Naive B cell (primary cell): ENCODE measurements at places on chromosomes 2 and 18. TPM values are rescaled to one million over a fixed set of nuclear protein-coding genes. Genes with fewer than 3 reads are reported as not detected.

DNA sequence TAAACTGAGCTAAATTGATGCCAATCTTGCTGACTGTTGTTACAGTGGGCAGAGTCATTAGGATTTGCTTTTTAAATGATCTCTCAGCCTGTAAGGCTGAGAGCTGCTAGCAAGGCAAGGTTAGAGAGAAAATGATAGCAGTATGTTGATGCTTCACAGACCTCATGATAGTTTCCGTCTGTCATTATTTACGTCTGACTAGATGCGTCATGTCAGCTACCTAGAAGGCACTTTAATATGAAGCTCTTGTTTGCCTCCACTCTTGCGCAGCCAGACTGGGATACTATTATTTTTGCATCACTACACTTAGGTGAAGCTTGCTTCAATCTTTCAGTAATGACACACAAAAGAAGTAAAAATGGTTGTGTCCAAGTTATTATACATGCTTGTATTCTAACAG, 313.8 kb downstream of the LNPK start:
- H3K27ac ChIP-seq: no peak overlapping the region
- H3K27me3 ChIP-seq: peaks cover 42% of the 10 kb centered on the region
- no peaks in the 10 kb centered on the region for H3K4me1 ChIP-seq
- no peak for DNase-seq

Gene PRSS56
- polyA plus RNA-seq: not detected

- H3K36me3 ChIP-seq: no peaks in the 10 kb centered on the region
- H3K27ac ChIP-seq: no peak overlapping the region
- DNase-seq: no peak
- H3K4me1 ChIP-seq: peaks cover 10% of the 10 kb centered on the region
- peaks cover 15% of the 10 kb centered on the region for H3K27me3 ChIP-seq
Measured at GRCh38 chr2:1739961-1740715, 4.2 kb downstream of the PXDN start.

Gene SCN9A
- polyA plus RNA-seq: not detected

- H3K4me1 ChIP-seq: no peaks in the 10 kb centered on the region
- peaks cover 5% of the 10 kb centered on the region for H3K36me3 ChIP-seq
- no peaks in the 10 kb centered on the region for H3K27me3 ChIP-seq
- H3K27ac ChIP-seq: no peak overlapping the region
- DNase-seq: no peak
- H3K4me3 ChIP-seq: no peak overlapping the region
Measured at GRCh38 chr2:201751566-201751965, 29.2 kb downstream of the ALS2 start.

GRCh38 chr2:10146366-10147005, 23.9 kb downstream of the RRM2 start:
- H3K4me1 ChIP-seq: no peaks in the 10 kb centered on the region
- no peaks in the 10 kb centered on the region for H3K36me3 ChIP-seq
- no peaks in the 10 kb centered on the region for H3K27me3 ChIP-seq
- H3K4me3 ChIP-seq: no peak overlapping the region
- no peak for DNase-seq
- H3K27ac ChIP-seq: no peak overlapping the region

Gene ECEL1
- not detected for polyA plus RNA-seq

- DNase-seq: no peak
- no peak overlapping the region for H3K4me3 ChIP-seq
- H3K36me3 ChIP-seq: no peaks in the 10 kb centered on the region
Measured at GRCh38 chr18:48170651-48171050, 238.5 kb downstream of the ZBTB7C start.

DNA sequence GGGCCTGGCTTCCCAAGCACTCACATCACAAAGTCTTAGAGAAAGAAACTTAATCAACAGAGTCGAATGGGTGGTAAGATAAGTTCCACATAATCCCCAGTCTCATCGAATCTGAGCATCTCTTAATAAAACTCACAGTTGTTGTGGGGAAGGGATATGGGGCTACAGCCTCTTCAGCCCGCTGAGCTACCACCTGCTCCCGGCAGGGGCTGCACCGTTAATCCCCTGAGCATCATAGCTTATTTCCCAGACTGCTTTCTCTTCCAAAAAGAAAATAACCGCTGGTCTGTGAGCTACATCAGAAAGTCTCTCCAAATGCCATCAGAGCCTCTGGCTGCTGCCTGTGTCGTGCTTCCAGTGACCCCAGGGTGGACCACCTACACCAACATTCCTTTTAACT, 139.4 kb upstream of the CELF4 start:
- no peak overlapping the region for H3K4me3 ChIP-seq
- no peaks in the 10 kb centered on the region for H3K36me3 ChIP-seq

- H3K36me3 ChIP-seq: no peaks in the 10 kb centered on the region
- H3K4me3 ChIP-seq: no peak overlapping the region
Measured at GRCh38 chr18:38330573-38330972, 765.0 kb upstream of the CELF4 start.

- H3K4me1 ChIP-seq: no peaks in the 10 kb centered on the region
- H3K36me3 ChIP-seq: no peaks in the 10 kb centered on the region
- DNase-seq: no peak
- no peak overlapping the region for H3K4me3 ChIP-seq
Measured at GRCh38 chr18:59690186-59690982, 6.8 kb downstream of the CCBE1 start.

GRCh38 chr18:8870528-8870927, 165.2 kb downstream of the MTCL1 start:
- H3K4me3 ChIP-seq: no peak overlapping the region
- peaks cover 4% of the 10 kb centered on the region for H3K27me3 ChIP-seq
- H3K36me3 ChIP-seq: no peaks in the 10 kb centered on the region
- no peak for DNase-seq

- no peak for DNase-seq
- no peaks in the 10 kb centered on the region for H3K27me3 ChIP-seq
- H3K4me3 ChIP-seq: no peak overlapping the region
- no peak overlapping the region for H3K27ac ChIP-seq
- no peaks in the 10 kb centered on the region for H3K4me1 ChIP-seq
Measured at GRCh38 chr2:109446278-109447131, 167.3 kb downstream of the SEPTIN10 start.

DNA sequence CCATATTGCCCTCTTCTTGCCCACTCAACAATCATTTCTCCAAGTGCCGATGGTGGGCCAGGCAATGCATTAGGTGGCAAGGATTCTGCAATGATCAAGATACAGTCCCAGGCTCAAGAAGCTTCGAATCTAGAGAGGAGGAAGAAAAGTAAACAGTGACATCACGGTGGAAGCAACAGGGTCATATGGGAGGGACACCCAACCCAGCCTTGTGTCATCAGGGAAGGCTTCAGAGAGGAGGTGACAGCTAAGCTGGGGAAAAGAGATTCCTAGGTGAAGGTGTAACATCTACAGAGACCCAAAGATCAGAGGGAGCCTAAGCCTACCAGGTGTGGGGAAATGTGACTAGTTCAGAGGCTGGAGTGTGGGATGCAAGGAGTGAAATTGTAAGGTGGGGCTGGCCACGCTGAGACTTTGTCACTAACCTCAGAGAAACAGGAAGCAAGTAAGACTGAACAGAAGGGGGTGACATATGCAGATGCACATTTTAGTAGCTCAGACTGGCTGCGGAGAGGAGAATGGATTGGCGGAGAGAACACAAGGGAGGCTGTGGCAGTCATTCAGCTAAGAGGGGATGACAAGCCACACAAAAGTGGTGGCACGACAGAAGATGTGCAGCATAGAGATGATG, 104.9 kb downstream of the ANKRD44 start:
- H3K36me3 ChIP-seq: peaks cover 18% of the 10 kb centered on the region
- peak; percentile 75 for DNase-seq
- peak overlapping the region; percentile 65 for H3K4me3 ChIP-seq
- H3K27me3 ChIP-seq: no peaks in the 10 kb centered on the region
- peak overlapping the region; percentile 96 for H3K27ac ChIP-seq

Gene PPP1R1C
- not detected for polyA plus RNA-seq

Gene SLC4A5
- not detected for polyA plus RNA-seq

GRCh38 chr18:36733150-36733549, 95.7 kb downstream of the TPGS2 start:
- H3K27ac ChIP-seq: no peak overlapping the region
- peaks cover 9% of the 10 kb centered on the region for H3K36me3 ChIP-seq
- no peak overlapping the region for H3K4me3 ChIP-seq
- peaks cover 11% of the 10 kb centered on the region for H3K27me3 ChIP-seq

Gene TWIST2
- not detected for polyA plus RNA-seq

GRCh38 chr2:60446413-60447267, 106.8 kb downstream of the BCL11A start:
- peak overlapping the region; percentile 98 for H3K27ac ChIP-seq
- H3K36me3 ChIP-seq: peaks cover under 1% of the 10 kb centered on the region
- peaks cover 65% of the 10 kb centered on the region for H3K4me1 ChIP-seq
- peak; percentile 73 for DNase-seq

GRCh38 chr2:169222665-169223064, 139.7 kb downstream of the LRP2 start:
- no peaks in the 10 kb centered on the region for H3K4me1 ChIP-seq
- no peaks in the 10 kb centered on the region for H3K36me3 ChIP-seq
- no peaks in the 10 kb centered on the region for H3K27me3 ChIP-seq
- H3K4me3 ChIP-seq: no peak overlapping the region

- peaks cover 70% of the 10 kb centered on the region for H3K27me3 ChIP-seq
- H3K4me1 ChIP-seq: no peaks in the 10 kb centered on the region
- H3K27ac ChIP-seq: no peak overlapping the region
- DNase-seq: no peak
- no peaks in the 10 kb centered on the region for H3K36me3 ChIP-seq
Measured at GRCh38 chr2:237486334-237486818, 675 bp upstream of the MLPH start.

Gene GATA6
- polyA plus RNA-seq: not detected

- peaks cover 20% of the 10 kb centered on the region for H3K27me3 ChIP-seq
- peaks cover 12% of the 10 kb centered on the region for H3K4me1 ChIP-seq
- H3K27ac ChIP-seq: no peak overlapping the region
- DNase-seq: no peak
- no peak overlapping the region for H3K4me3 ChIP-seq
- H3K36me3 ChIP-seq: no peaks in the 10 kb centered on the region
Measured at GRCh38 chr2:218077464-218078216, 8.6 kb downstream of the RUFY4 start.

GRCh38 chr2:52456561-52457377, 1310.8 kb upstream of the CHAC2 start:
- H3K27ac ChIP-seq: no peak overlapping the region
- H3K4me3 ChIP-seq: no peak overlapping the region
- no peaks in the 10 kb centered on the region for H3K4me1 ChIP-seq
- H3K27me3 ChIP-seq: no peaks in the 10 kb centered on the region

- H3K27me3 ChIP-seq: peaks cover 46% of the 10 kb centered on the region
- H3K4me1 ChIP-seq: peaks cover 7% of the 10 kb centered on the region
- H3K36me3 ChIP-seq: no peaks in the 10 kb centered on the region
- no peak overlapping the region for H3K4me3 ChIP-seq
- DNase-seq: no peak
Measured at GRCh38 chr2:172113617-172114016, 10.9 kb upstream of the DLX2 start.

DNA sequence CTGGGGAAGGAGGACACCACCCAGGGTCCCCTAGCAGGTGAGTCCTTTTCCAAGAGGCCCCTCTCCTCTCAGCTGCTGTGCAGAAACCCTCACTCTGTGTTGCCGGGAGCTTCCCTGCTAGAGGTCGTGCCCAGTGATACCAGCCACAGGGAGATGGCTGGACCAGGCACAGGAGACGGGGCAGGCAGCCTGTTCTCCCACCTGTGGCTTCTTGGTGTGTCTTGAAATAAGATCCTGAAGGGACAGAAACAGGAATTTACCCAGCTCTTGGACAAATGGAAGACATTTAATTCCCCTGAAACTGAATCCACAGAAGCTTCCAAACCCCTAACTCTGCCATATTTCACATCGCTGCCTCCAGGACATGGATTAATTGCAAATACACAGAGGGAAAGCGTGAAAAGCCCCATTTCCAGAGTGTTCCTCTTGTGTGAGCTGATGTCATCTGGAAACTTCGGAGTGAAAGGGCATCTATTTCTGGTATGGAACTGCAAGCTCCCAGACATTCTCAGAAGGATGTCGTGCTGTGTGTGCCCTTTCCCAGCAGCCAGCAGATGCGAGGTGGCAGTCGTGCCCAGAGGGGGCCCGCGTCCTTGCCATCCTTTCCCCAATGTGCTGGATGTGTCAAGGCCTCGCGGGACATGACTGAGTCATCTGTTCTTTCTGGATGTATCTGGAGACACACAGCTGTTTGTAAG, 177.7 kb downstream of the SEPTIN10 start:
- H3K27ac ChIP-seq: no peak overlapping the region
- H3K4me3 ChIP-seq: no peak overlapping the region
- no peaks in the 10 kb centered on the region for H3K4me1 ChIP-seq
- peaks cover 28% of the 10 kb centered on the region for H3K36me3 ChIP-seq
- no peak for DNase-seq

- H3K27ac ChIP-seq: no peak overlapping the region
- no peak for DNase-seq
- H3K36me3 ChIP-seq: no peaks in the 10 kb centered on the region
Measured at GRCh38 chr2:170202437-170202836, 24.5 kb downstream of the MYO3B start.

Gene PTPN4
- polyA plus RNA-seq: 28.1 TPM

DNA sequence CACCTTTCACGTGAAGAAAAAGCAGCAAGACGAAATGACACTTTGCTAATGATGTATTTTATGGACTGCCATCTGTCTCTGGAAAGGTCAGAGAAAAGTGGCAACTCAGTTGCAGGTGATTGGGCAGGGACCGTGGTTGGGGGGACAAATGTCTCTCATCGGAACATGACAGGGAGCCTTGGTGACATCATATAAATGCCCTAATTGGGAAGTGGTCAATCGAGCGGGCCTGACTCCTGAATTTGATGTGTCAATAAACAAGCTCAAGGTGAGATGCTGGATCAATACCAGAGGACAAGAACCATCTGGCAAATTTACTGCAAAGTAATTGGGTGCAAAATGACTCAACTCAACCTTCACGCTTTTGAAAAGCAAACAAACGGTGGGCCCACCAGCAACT, 151.9 kb upstream of the SKOR2 start:
- H3K36me3 ChIP-seq: no peaks in the 10 kb centered on the region
- H3K27ac ChIP-seq: no peak overlapping the region
- DNase-seq: no peak

DNA sequence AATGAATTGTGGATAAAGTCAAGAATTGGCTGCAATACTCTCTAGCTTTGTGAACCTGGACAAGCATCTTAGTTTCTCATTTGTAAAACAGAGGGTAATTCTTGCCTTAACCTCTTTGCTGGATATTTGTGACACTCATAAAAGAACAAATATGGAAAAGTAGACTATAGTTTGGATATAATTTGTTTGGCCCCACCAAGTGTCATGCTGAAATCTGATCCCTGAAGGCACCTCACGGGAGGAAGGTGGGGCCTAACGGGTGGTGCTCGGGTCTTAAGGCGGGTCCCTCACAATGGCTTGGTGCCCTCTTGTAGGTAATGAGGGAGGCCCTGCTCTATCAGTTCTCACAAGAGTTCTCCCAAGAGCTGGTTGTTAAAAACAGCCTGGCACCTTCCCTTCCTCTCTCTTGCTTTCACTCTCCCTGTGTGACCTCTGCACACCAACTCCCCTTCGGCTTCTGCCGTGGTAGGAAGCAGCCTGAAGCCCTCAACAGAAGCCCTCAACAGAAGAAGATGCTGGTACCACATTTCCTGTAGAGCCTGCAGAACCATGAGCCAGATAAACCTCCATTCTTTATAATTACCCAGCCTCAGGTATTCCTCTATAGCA, 37.4 kb downstream of the ARL4C start:
- peaks cover 34% of the 10 kb centered on the region for H3K4me1 ChIP-seq
- H3K4me3 ChIP-seq: no peak overlapping the region
- DNase-seq: no peak
- H3K27me3 ChIP-seq: no peaks in the 10 kb centered on the region
- no peaks in the 10 kb centered on the region for H3K36me3 ChIP-seq
- H3K27ac ChIP-seq: no peak overlapping the region

GRCh38 chr2:23988371-23988770, 21.5 kb upstream of the MFSD2B start:
- no peaks in the 10 kb centered on the region for H3K27me3 ChIP-seq
- H3K4me3 ChIP-seq: no peak overlapping the region
- no peaks in the 10 kb centered on the region for H3K36me3 ChIP-seq
- DNase-seq: no peak
- H3K27ac ChIP-seq: no peak overlapping the region

Gene UGT1A4
- not detected for polyA plus RNA-seq

Gene CTAGE1
- polyA plus RNA-seq: not detected
